ENCODE measurements at places on chromosomes 11 and 22.

GRCh38 chr11:60844870-60845221, 2.9 kb downstream of the CCDC86 start:
- no peak for DNase-seq

DNA sequence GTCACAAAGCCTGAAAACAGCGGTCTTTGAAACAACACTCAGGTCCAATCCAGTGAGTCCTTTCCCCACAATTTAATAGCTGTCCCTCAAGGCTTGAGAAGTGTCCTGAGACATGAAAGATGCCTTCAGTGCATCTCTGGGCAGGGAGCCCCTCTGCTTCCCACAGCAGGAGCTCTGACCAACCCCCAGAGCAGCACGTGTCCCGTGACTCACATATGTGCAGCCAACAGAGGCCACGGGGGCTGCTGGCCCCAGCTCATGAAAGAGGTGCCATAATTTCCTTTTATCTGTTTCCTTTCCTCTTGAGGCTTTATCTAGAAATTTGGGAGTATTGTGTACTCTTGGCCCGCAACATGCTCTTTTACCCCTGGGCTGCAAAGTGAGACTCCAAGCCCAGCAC, 33.2 kb upstream of the LMO1 start:
- no peak for DNase-seq

DNA sequence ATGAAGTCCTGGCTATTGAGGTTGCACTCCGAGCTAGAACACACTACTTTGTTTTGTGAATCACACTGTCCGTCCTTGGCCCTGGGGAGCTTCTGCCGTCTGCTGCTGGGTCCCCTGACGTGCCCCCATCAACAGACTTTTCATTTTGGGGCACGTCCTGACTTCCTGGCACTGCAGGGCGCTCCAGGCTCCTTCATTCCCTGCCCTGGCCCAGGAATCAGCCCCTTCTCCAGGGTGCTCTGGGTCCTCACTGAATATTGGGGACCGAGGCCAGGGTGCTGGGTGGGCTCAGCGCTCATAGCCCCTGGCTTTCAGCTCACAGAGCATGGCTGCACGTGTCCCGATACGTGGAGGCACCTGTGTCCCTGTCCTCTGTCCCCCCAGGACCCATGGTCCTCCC, 22.2 kb downstream of the TSPAN4 start:
- DNase-seq = no peak

- peak; percentile 62 for DNase-seq
These were observed 10.2 kb downstream of the DGKZ start for GRCh38 chr11:46357483-46357936.

DNA sequence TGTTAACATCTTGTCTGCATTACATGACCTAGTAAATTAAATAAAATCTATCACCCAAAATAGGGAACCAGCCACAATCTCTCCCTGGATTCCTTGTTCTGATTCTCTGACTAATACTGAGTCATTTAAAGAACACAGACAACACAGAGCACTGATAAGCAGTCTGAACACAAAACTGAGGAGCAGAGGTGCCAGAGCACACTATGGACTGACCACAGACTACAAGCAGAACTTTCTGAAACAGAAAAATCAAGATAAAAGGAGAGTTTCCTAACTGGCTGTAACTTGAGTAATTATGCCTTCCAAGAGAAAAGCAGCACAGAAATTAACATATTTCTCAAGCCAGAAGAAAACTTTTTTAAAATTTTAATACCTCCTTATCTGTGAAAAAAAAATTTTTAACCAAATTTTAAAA, 128.8 kb downstream of the SGSM3 start:
- DNase-seq = peak; percentile 96

DNA sequence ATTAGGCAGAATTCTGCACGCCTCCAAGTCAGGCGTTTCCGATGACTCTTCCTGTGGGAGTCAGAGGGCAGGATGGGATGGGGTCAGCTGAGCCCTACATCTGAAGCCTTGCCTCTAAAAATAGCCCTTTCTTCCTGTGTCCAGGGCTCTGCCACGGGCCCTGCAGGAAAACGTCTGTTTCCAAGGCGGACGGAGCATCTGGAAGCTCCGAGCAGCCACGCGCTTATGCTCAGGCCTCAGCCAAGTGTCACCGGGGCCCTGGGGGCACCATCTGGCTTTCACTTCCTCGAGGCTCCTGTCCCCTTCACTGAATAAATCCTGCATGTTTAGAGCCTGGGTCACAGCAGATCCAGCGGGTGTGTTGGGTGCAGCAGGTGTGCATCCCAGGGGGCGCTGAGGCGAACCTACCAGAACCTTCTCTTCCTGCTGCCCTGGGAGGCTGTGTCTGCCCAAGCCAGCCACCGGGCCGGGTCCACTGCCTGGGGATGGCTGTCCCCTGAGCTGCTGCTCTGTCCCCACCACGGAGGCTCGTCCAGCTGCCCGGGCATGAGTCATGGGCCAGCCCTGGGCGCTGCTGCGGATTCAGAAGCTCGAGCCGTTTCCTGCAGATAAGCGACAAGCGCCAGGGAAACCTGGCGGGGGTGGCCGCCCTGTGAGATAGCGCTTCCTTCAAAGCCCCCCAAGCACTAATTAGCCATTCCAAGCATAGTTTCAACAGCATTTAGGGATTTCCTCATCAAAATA, 32.0 kb upstream of the LINC01488 start:
- no peak for DNase-seq

DNA sequence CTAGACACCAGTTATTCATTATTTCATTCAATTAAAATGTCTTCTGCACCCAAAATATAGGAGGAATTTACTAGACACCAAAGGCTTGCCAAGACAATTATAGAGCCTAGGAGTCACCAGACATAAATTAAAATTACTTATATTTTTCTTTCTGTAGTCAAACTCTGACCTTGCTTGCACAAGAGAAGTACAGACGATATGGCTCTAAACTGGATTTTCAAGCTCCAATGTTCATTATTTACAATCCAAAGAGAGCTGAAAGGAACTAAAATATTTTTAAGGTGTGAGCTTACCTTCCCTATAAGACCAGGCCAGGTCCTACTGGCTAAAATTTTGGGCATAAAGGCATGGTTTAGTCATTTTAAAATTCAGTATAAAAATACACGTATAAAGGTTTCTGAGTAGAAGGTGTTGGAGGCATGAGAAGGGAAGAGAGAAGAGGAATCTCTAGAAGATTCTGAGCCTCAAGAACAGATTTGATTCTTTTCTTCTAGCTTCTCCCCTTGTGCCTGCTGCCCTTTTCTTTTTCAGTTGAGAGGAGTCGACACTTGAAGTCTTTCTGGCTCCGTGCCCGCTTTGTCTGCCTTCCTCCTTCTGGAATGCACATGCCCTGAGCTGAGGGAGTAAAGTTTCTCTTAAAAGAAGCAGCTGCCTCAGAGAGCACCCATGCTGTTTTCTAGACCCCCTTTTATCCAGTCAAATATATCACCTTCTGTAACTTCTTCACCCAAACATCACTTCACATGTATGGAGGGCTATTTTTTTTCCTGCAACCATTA, 13.5 kb downstream of the C11orf97 start:
- peak; percentile 71 for DNase-seq

DNA sequence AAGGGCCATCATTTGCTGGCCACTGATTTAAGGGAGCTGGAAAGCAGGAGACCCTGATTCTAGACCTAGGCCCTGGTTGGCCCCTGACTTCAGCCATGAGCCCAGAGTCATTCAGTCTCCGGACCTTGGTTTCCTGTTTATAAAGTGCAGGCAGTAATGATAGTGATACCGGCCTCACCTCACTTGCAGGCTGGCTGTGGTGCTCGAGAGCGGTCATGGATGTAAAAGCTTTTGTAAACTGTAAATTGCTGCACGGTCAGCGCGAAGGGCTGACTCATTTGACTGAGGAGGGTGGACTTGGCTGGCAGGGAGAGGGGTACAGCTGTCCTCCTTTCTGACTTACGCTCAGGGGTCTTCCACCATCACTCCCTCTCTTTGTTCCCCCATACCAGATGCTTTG, 37.4 kb downstream of the FBLN1 start:
- no peak for DNase-seq

- no peak for DNase-seq
These were observed 27.0 kb downstream of the LGR4 start for GRCh38 chr11:27445625-27446024.

GRCh38 chr11:131178596-131178995, 191.8 kb upstream of the NTM start:
- no peak for DNase-seq

DNA sequence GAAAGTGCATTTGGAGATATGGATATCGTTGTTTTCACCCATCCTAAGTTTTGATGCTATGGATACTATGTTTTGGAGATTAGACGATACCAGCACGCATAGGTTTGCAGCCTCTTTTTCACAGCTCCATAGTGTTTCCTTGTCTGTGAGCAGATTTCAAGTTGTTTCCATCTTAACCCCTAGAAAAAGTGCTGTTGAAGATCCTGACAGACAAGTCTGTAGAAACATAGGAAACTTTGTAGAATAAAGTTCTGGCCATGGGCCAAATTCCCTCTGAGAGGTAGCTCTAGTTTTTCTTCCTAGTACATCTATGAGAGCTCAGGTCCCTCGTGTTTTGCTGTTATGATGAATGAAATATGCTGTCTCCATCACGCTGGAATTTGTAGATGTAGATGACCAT, 32.4 kb downstream of the ST3GAL4 start:
- DNase-seq = no peak

GRCh38 chr22:49324527-49325491, 502.9 kb downstream of the BRD1 start:
- DNase-seq = no peak

DNA sequence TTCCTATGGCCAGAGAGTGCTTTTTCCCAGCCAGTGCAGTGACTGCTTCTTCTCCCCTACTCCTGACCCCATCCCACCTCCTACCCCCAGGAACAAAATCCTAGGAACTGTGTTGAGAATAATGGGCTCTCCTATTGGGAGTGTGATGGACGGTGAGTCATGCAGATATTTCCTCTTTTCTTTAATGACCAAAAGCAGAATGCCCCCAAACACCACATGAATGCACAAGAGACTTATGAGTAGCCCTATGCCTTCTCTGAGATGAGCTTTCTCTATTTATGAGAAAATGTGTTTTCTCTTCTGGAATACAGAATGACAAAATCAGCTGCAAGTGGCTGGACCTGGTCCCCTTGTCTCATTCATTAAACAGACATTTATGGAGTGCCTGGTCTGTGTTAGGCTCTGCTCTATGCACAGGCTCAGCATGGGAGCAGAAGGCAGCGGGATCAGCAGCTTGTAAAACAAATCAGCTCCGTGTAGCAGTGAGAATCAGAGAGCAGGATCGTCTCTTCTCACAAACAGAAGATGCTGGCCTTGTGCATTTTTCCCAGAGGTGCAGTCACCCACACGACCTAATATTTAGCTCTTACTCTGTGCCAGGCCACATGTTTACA, 47.5 kb upstream of the GALNT18 start:
- DNase-seq = no peak

DNA sequence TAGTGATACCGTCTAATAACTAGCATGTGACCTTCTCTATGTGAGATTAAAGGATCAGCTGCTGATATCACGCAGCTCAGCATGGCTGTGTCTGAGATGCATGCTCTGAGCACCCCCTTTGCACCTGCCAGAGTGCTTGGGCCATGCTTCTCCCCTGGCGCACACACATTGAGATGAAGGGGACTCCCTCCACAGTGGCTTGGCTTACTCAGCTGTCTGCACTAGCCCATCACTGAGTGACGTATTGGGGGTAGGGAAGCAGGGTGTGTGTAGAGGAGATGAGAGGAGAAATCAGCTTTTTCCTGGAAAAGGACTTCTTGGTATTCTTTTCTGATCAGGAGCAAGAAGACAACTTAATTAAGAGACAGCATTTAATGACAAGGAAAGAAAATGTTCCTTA, 216.5 kb downstream of the BLID start:
- DNase-seq = no peak

DNA sequence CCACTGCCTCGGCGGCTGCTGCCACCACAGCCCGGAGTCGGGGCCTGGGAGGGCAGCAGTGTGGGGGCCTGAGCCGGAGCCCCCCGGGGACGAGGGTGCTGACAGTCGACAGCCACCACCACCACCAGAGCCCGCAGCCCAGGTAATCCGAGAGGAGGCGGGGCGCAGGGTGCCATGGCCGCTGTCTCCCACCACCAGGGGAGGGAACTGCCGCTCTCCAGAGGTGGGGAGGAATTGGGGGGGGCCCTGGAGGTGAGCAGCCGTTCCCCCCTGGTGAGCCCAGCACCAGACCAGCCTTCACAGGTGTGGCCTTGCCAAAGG, 12.6 kb downstream of the TRIOBP start:
- DNase-seq = no peak

GRCh38 chr11:131898949-131899348, 528.5 kb downstream of the NTM start:
- DNase-seq = no peak

GRCh38 chr22:40817737-40818136, 1.4 kb downstream of the SLC25A17 start:
- DNase-seq = no peak

DNA sequence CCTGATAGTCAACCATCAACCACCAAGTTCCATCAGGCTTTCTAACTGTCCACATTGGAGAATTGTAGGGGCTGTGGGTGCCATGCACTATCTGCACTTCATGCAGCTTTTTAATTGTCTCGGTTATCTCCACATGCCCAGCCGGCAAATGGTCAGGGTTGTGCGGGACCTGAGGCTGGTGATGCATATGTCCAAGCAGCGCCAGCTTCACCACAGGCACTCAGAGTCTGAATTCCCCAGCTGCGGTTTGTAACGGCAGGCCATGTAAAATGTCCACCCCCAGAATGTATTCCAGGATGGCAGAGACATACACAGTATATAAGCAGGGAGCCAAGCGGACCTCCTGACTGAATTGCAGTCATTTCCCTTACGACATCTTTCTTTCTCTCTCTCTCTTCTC, 435.6 kb downstream of the DYNC2H1 start:
- no peak for DNase-seq

- no peak for DNase-seq
These were observed 6.9 kb downstream of the SMCO4 start for GRCh38 chr11:93536101-93536861.

GRCh38 chr11:126282361-126282735, 545 bp upstream of the TIRAP start:
- DNase-seq = peak; percentile 30

GRCh38 chr11:62671236-62671607, 251 bp upstream of the UQCC3 start:
- DNase-seq = no peak

- DNase-seq = no peak
These were observed 199.5 kb downstream of the AASDHPPT start for GRCh38 chr11:106276859-106277436.

GRCh38 chr11:120538707-120539106, 27.2 kb downstream of the GRIK4 start:
- no peak for DNase-seq
